ENCODE measurements at places on chromosomes 6 and 20. TPM values are rescaled to one million over a fixed set of nuclear protein-coding genes. Genes with fewer than 3 reads are reported as not detected.
A peak's percentile ranks its signal among the peaks of the same experiment; 100 is the strongest.

Gene RAET1L
- not detected for total RNA-seq

- no peaks in the 10 kb centered on the region for H3K36me3 ChIP-seq
- DNase-seq, result no peak
- H3K27me3 ChIP-seq, result no peaks in the 10 kb centered on the region
- H3K27ac ChIP-seq, result no peak overlapping the region
Observed at GRCh38 chr20:8291873-8292272, 159.8 kb downstream of the PLCB1 start.

GRCh38 chr6:158817728-158818580, 1.2 kb downstream of the EZR start:
- peak overlapping the region; percentile 76 for H3K4me3 ChIP-seq
- H3K27me3 ChIP-seq, result no peaks in the 10 kb centered on the region
- H3K36me3 ChIP-seq, result peaks cover 43% of the 10 kb centered on the region
- DNase-seq, result peak; percentile 87
- peak overlapping the region; percentile 87 for H3K27ac ChIP-seq
- peaks cover 47% of the 10 kb centered on the region for H3K4me1 ChIP-seq

GRCh38 chr20:58492795-58493524, 22.2 kb downstream of the APCDD1L start:
- no peak overlapping the region for H3K27ac ChIP-seq
- H3K36me3 ChIP-seq, result no peaks in the 10 kb centered on the region
- H3K4me3 ChIP-seq, result no peak overlapping the region
- H3K4me1 ChIP-seq, result no peaks in the 10 kb centered on the region
- peaks cover 4% of the 10 kb centered on the region for H3K27me3 ChIP-seq
- DNase-seq, result no peak

GRCh38 chr20:43825581-43825980, 89.1 kb upstream of the TOX2 start:
- no peaks in the 10 kb centered on the region for H3K36me3 ChIP-seq
- peaks cover 10% of the 10 kb centered on the region for H3K27me3 ChIP-seq
- no peak overlapping the region for H3K27ac ChIP-seq
- H3K4me3 ChIP-seq, result no peak overlapping the region

- H3K36me3 ChIP-seq, result no peaks in the 10 kb centered on the region
- no peak overlapping the region for H3K27ac ChIP-seq
- no peaks in the 10 kb centered on the region for H3K4me1 ChIP-seq
- DNase-seq, result no peak
Observed at GRCh38 chr6:169075211-169075914, 178.3 kb downstream of the THBS2 start.

- H3K27me3 ChIP-seq, result no peaks in the 10 kb centered on the region
- no peak for DNase-seq
- no peaks in the 10 kb centered on the region for H3K36me3 ChIP-seq
- H3K27ac ChIP-seq, result no peak overlapping the region
Observed at GRCh38 chr6:29759457-29759856, 36.2 kb downstream of the HLA-F start.

Measured in K562 (cell line).